ENCODE measurements at places on chromosomes 4 and X.
A peak's percentile ranks its signal among the peaks of the same experiment; 100 is the strongest.

DNA sequence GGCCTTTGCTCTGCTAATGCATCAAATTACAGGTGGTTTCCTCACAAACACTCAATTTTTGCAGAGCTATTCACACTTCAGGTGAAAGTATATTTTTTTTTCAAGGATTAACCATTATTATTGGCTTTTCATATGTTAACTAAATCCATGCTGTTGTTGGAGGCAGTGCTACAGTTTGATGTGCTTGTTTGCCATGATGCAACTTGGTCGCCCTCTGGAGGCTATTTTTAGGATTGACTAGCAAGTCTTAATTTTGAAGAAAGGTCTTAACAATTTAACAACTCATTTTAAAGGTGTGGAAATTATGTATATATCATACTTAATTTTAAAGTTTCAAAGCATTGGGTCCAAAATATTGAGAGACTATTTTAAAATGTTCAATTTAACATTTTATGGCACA, 168.8 kb upstream of the FAM47A start:
- no peak for DNase-seq

- DNase-seq, result no peak
These were observed 50.4 kb downstream of the SHROOM3 start for GRCh38 chr4:76485450-76485849.

GRCh38 chrX:107738768-107739167, 36.8 kb downstream of the TSC22D3 start:
- no peak for DNase-seq

DNA sequence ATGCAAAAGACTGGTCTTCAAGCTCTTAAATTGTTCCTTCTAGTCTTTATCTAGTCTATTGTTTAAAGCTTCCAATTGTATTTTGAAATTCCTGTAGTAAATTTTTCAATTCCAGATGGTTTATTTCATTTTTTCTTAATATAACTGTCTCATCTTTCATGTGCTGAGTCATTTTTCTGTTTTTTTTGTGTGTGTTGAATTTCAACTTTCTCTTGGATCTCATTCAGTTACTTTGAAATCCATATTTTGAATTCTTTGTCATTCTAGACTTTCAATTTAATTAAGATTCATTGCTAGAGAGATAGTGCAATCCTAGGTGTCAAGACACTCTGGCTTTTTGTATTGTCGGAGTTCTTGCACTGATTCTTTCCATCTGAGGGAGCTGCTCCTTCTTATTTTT, 128.0 kb upstream of the PRKG2 start:
- DNase-seq, result no peak

- DNase-seq, result no peak
These were observed 44.8 kb upstream of the NSG1 start for GRCh38 chr4:4341861-4342650.

GRCh38 chrX:15471028-15471427, 22.1 kb downstream of the PIR start:
- peak; percentile 70 for DNase-seq

- DNase-seq, result peak; percentile 39
These were observed 15.9 kb upstream of the CCNQ start for GRCh38 chrX:153614818-153615217.

Data from CD4-positive, CD25-positive, alpha-beta regulatory T cell (primary cell).